ENCODE measurements at places on chromosomes 12 and 14.

- DNase-seq, result no peak
These were observed 67.6 kb downstream of the RIN3 start for GRCh38 chr14:92581206-92581605.

GRCh38 chr12:92206596-92206995 is 61.0 kb upstream of the BTG1 start:
- DNase-seq, result no peak

GRCh38 chr12:108080363-108080762 is 48.7 kb upstream of the WSCD2 start:
- DNase-seq, result no peak

GRCh38 chr12:65960820-65961189 is 136.5 kb downstream of the HMGA2 start:
- no peak for DNase-seq

- DNase-seq, result no peak
These were observed 18.4 kb downstream of the DDX51 start for GRCh38 chr12:132125736-132126135.
